Epithelial cell of proximal tubule (primary cell): ENCODE measurements at places on chromosomes 7 and 10. TPM values are rescaled to one million over a fixed set of nuclear protein-coding genes. Genes with fewer than 3 reads are reported as not detected.
A peak's percentile ranks its signal among the peaks of the same experiment; 100 is the strongest.

- no peak for DNase-seq
Measured at GRCh38 chr7:105014693-105015389, 836 bp downstream of the KMT2E start.

DNA sequence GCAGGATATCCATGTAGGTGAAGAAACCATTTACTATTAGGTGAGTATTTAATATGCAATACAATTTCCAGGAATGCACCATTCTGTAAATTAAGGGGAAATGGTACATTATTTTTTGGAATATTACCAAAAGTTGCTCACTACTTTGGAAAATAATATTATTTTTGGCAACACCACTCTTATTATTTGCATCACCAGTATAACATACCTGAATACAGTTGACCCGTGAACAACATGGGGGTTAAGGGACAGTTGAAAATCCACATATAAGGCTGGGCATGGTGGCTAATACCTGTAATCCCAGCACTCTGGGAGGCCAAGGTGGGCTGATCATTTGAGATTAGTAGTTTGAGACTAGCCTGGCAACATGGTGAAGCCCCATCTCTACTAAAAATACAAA is 21.2 kb upstream of the FHIP2A start:
- DNase-seq, result no peak

DNA sequence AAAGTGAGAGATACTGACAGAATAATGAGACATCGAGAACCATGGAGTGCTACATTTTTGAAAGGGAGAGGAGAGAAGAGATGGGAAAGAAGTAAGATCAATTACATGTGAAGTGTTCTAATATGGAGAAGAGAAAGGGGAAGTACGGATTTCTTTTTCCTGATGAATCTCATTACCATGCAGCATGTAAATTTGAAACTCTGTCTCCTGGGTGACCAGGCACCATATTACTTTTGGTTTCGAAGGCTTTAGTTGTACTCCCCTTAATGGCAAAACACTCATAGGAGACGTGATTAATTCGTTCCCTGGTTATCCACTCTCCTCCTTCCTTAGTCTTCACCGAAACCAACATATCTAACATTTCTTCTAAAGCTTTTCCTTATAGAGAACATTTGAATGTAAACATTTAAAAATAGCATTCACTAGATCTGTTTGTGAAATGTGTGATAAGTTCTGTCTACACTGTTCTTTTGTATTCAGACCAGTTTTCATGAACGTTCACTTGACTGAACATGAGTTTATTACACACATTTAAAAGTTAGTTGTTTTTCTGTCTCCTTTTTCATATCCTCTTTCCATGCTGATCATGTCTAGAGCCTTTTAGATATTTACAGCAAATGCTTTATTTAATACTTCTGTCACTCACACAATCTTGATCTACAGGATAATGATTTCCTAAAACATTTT is 80.2 kb upstream of the MSRB2 start:
- DNase-seq, result no peak

DNA sequence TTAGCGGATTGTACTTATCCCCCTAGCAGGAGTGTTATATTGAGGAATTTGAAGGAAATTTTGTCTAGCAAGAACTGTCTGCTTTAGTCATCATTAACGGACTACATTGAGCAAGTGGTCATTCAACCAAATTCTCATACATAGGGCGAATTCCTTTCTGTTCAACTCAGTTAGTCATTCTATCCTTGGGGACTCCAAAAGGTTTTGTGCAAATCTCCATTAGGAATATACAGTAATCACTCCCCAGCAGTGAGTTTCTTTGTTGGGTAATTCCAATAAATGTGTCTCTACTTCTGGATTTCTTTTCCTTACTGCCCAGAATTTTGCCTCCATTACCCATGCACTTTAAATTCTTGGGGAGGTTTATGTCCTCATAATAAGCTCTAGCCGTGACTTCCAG is 51.1 kb downstream of the EPDR1 start:
- DNase-seq, result no peak

DNA sequence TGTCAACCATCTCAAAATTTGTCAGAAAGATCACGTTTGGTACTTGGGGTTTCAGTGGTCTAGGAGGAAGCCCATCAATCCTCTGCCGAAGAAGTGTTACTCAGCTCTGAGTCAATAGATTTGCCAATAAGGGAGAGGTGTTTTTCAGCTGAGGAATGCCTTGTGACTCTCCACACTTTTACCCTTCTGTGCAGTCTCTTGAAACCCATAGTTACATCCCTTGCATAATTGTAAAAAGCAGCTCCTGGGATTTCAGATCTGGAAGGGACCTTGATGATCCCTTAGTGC is 47.5 kb downstream of the INSYN2A start:
- DNase-seq, result peak; percentile 89

- DNase-seq, result no peak
Measured at GRCh38 chr10:108783897-108784296, 1139.4 kb downstream of the XPNPEP1 start.

GRCh38 chr10:120573355-120573754 is 116.3 kb downstream of the PLPP4 start:
- no peak for DNase-seq

- peak; percentile 99 for DNase-seq
Measured at GRCh38 chr7:73850781-73851207, 8.5 kb upstream of the METTL27 start.

DNA sequence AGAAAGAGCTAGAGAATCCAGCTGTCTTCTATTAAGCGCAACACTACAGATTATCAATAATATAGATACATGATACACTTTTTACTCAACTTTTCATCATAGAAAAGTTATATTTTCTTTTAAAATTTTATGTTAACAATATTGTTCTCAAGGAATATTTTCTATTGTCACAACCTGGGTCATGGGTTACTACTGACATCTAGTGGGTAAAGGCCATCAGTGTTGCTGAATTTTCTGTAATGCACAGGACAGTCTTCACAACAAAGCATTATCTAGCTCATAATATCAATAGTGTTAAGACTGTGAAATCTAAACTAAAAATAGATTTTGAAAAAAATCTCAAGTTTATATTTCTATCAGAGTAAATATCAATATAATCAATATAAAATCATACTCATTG is 209.8 kb downstream of the ZNF33B start:
- DNase-seq, result no peak

GRCh38 chr10:104819731-104820130 is 178.6 kb downstream of the SORCS3 start:
- DNase-seq, result no peak

GRCh38 chr10:28839600-28840007 is 162.3 kb downstream of the BAMBI start:
- DNase-seq, result no peak

DNA sequence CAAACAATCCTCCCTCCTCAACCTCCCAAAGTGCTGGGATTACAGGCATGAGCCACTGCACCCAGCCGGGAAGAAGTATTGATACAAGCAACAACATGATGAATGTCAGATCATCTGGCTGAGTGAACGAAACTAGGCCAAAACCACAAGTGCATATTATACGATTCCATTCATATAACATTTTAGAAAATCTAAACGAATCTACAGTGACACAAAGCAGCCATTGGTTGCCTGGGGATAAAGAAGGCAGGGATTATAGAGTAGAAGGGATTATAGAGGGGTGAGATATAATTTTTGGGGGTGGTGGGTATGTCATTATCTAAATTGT is 11.5 kb upstream of the RHBDD2 start:
- DNase-seq, result no peak

DNA sequence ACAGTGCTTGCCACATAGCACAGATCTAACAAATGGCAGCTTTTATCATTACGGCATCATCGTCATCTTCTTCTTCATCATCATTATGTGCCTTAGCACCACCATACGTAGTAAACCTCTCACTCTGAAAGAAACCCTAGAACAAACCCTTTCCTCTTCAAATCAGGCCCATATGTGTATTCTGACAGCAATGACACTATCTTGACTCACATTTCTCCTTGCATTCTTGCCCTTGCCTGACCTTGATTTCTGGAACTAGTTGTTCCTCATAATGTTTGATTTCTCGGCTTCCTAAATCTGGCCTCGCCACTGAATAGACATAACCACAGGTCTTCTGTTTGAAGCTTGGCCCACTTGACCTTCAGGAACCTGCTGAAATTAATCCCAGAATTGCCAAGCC is 115.3 kb downstream of the DGKI start:
- no peak for DNase-seq

GRCh38 chr10:97163781-97164501 is 21.8 kb downstream of the SLIT1 start:
- no peak for DNase-seq

GRCh38 chr7:179209-179681 is 13.1 kb upstream of the FAM20C start:
- no peak for DNase-seq

- DNase-seq, result no peak
Measured at GRCh38 chr7:135215698-135216097, 4.4 kb upstream of the WDR91 start.

DNA sequence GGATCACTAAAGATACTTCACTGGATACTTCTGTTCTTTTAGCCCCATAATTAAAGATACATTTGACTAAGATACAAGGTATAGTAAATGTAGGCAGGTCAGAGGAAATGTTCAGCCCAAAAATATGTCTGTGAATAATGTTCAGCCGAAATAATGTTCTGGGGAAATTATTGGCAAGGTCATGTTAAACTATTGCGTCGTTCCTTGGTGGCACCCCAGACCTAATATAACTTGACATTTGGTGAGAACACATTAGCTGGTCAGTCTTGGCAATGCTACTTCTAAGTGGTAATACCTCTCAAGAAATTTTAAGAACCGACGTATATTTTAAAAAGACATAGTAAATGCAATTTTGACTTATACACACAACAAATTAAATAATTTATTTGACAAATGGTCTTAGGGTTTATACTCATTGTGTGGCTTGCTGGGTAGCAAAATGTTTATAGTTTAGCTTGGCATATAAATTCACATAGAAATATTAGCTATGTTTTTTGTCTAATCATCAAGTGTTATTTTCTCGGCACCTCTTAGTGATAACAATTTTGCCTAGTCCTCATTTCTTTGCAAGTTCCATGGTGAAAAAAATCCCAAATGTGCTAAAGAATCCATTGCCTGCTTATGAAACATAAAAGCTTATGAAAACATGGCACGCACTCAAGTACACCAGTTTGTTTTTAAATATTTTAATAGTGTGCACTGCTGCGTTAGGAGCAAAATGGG is 270.3 kb upstream of the NEBL start:
- no peak for DNase-seq

DNA sequence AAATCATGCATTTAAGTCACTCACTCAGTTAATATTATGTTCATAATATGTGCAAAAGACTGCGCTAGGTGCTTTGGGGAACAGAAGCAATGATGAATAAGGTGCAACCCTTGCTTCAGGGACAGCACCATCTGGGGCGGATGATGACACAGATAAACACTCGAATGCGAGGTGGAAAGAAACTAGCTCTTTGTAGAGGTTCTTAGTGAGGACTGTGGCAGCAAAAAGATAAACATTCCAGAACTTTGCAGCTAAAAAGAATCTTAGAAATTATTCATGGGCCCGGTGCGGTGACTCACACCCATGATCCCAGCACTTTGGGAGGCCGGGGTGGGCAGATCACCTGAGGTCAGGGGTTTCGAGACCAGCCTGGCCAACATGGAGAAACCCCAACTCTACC is 29.8 kb upstream of the CHST15 start:
- no peak for DNase-seq

GRCh38 chr7:157003756-157004520 is 6.5 kb downstream of the MNX1 start:
- no peak for DNase-seq

DNA sequence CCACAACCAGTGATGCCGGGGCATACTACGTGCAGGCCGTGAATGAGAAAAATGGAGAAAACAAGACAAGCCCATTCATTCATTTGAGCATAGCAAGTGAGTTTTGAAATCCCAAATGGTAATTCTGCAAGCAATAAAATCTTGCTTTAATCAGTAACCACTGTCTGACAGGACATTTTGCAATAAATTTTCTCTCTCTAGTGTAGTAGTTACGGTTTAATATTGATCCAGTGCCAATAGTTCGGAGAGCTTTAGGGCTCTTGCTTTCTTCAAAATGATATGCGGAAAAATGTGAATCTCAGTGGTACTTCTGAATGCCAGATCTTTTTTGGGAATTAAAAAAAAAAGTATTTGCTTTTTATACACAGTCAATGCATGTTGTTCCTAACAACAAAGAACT is 520.4 kb downstream of the SDK1 start:
- no peak for DNase-seq

- DNase-seq, result no peak
Measured at GRCh38 chr7:2968616-2969397, 74.9 kb downstream of the CARD11 start.

EVX1 gene
- total RNA-seq, result not detected in 2 replicates

SPOCK2 gene
- total RNA-seq, result 27.9 and 63.7 TPM in 2 replicates

GRM3 gene
- not detected in 2 replicates for total RNA-seq

SPAM1 gene
- total RNA-seq, result not detected in 2 replicates

ACTR3C gene
- 5.5 and 22.1 TPM in 2 replicates for total RNA-seq

HOXA13 gene
- total RNA-seq, result not detected in 2 replicates

PRLHR gene
- not detected in 2 replicates for total RNA-seq

GDF2 gene
- not detected in 2 replicates for total RNA-seq

PRXL2A gene
- 50.5 and 52.0 TPM in 2 replicates for total RNA-seq

MUC3A gene
- not detected in 2 replicates for total RNA-seq
